IMR-90 (cell line): ENCODE measurements at places on chromosomes 11 and 22.
A peak's percentile ranks its signal among the peaks of the same experiment; 100 is the strongest.

GRCh38 chr22:44739024-44739423, 13.4 kb upstream of the ARHGAP8 start:
- no peaks in the 10 kb centered on the region for H3K27me3 ChIP-seq
- no peaks in the 10 kb centered on the region for H3K36me3 ChIP-seq
- no peak for DNase-seq
- H3K4me1 ChIP-seq: peaks cover 31% of the 10 kb centered on the region
- no peak overlapping the region for H3K4me3 ChIP-seq

GRCh38 chr11:29281271-29281777, 735.5 kb downstream of the KCNA4 start:
- DNase-seq: no peak
- H3K4me3 ChIP-seq: no peak overlapping the region
- H3K27me3 ChIP-seq: no peaks in the 10 kb centered on the region
- H3K4me1 ChIP-seq: peaks cover 7% of the 10 kb centered on the region
- H3K27ac ChIP-seq: peak overlapping the region; percentile 81
- no peaks in the 10 kb centered on the region for H3K36me3 ChIP-seq

DNA sequence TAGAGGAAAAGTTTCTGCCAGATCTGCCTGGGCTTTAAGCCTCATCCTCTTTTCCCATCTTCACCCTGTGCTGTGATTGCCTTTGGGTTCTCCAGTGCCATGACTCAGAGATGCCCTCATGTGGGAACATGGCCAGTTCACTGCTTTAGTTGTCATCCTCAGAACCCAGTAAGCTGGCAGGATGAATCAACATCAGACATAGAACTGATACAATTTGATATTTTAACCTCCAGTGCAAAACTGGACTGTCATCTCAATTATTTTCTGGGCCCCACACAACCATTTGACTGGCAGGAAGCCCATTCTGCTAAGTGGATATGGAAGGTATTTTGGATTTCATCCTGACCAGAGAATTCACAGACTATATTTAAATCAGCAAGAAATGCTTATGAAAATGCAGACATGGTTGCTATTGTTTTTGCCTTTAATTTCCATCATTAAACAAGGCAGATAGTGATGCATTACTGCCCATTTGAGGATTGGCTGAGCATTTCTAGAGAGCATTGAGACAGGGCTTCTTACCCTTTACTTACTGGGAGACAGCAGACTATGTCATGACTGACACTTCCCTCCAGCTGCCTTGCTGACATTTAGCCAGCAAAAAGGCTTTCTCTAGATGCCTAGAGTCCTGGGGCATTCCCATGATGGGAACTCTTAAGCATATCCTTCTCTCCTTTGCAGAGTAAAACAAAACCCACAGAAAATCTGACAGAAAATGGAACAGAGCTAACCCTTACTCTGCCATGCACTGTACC, 327.1 kb upstream of the MTNR1B start:
- no peaks in the 10 kb centered on the region for H3K27me3 ChIP-seq
- H3K4me3 ChIP-seq: no peak overlapping the region
- no peak overlapping the region for H3K27ac ChIP-seq
- DNase-seq: no peak

DNA sequence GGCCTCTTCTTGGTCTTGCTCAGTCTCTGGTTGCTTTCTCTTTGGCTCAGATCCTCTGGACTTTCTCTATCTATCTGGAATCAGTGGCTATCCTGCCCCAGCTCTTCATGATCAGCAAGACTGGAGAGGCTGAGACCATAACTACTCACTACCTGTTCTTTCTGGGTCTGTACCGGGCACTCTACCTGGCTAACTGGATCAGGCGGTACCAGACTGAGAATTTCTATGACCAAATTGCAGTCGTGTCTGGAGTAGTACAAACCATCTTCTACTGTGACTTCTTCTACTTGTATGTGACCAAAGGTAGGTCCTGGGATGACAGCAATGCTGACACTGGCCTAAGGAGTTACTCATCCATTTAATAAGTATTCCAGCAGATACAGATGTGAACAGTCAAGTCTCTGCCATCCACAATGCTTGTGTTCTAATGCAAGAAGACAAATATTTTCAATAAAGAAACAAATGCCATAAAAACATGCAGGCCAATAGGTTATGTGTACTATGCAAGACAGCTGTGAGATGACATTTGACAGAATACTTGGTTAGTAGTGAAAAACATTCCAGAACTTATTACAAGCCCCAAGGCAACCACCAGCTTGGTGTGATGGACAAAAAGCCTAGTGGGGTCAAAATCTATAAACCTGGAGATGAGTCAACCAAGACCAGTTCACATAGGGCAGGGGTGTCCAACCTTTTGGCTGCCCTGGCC, 13.4 kb downstream of the KDELR3 start:
- peaks cover 16% of the 10 kb centered on the region for H3K4me1 ChIP-seq
- H3K27ac ChIP-seq: peak overlapping the region; percentile 56; the same call in 1 of the 2 replicates
- no peak for DNase-seq
- no peaks in the 10 kb centered on the region for H3K27me3 ChIP-seq
- H3K36me3 ChIP-seq: peaks cover 51% of the 10 kb centered on the region
- H3K4me3 ChIP-seq: no peak overlapping the region

DNA sequence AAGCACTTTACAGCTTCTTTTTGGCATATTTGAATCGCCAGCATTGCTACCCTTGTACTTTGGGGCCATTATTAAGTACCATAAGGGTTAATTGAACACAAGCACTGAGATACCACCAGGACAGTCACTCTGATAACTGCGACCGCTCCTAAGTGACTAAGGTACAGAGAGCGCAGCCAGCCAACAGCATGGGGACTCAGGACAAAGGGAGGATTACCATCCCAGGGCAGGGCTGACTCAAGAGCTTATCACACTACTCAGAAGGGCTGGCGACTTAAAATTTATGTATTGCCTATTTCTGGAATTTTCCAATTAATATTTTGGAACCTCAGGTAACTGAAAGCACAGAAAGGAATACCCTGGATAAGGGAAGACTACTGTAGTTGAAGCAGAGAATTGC, 479 bp downstream of the ZNF280A start:
- H3K4me3 ChIP-seq: no peak overlapping the region
- no peaks in the 10 kb centered on the region for H3K36me3 ChIP-seq
- no peak for DNase-seq
- no peaks in the 10 kb centered on the region for H3K4me1 ChIP-seq
- no peaks in the 10 kb centered on the region; the same call in none of the 2 replicates for H3K27me3 ChIP-seq

- H3K36me3 ChIP-seq: no peaks in the 10 kb centered on the region
- DNase-seq: no peak
- H3K4me3 ChIP-seq: no peak overlapping the region
- H3K4me1 ChIP-seq: no peaks in the 10 kb centered on the region
- H3K27ac ChIP-seq: no peak overlapping the region
These were observed 1549.4 kb downstream of the LRRC4C start for GRCh38 chr11:39910087-39910486.

DNA sequence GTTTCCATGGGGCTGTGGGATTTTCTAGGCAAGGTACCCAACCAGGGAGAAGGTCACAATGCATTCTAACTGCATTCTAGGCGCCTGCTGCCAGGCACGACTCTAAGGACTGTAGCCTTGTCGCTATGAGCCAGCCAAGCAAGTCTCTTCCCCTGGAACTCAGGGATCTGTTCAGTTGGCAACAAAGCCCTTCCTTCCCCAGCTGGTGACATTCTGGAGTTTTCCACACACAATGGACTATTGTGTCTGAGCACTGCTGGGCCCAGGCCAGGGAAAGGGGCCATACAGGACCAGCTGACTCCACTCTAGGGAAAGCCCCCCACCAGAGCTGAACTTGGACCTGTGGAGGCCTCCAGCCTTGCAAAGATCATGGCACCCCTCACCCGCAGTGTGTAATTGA, 116.8 kb downstream of the RRAS2 start:
- no peaks in the 10 kb centered on the region for H3K36me3 ChIP-seq
- no peak overlapping the region for H3K27ac ChIP-seq
- no peak overlapping the region for H3K4me3 ChIP-seq
- no peaks in the 10 kb centered on the region for H3K4me1 ChIP-seq

DNA sequence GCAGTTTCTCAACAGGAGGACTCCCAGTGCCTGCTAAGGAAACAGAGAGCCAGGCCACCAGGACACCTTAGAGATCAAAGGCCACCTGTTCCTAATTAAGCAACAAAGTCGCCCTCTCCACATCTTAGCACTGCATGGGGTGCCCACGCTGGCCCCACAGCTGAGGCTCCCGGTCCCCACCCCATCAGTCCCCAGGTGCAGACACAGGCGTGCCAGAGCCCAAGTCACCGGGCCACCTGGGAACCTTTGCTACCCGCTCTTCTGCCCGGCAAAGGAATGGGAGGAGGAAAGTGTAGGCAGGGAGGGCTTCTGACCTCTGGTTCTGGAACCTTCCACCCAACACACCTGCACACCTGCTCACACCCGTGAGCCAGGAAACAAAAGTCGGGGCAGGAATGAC, 85.5 kb upstream of the PRR5 start:
- no peaks in the 10 kb centered on the region for H3K27me3 ChIP-seq
- H3K27ac ChIP-seq: no peak overlapping the region
- H3K36me3 ChIP-seq: no peaks in the 10 kb centered on the region
- no peak for DNase-seq

DNA sequence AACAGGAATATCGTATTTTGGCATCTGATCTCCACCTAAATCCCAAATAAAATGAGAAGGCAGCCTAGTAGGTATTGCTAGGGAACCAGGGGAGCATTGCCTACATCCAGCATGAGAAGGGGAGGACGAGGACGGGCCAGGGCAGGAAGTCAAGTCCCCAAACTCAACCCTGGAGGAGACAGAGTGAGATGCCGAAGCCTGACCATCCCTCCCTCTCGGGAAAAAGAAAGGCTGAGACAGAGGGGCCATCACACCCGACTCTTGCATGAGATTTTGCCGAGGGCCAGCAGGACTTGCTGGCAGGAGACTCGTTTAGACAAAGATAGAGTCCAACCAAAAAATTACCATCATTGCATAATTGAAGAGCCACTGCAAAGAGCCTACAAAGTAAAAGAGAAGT, 50.2 kb upstream of the SPATA19 start:
- no peak for DNase-seq
- no peak overlapping the region for H3K27ac ChIP-seq
- H3K4me1 ChIP-seq: no peaks in the 10 kb centered on the region
- H3K36me3 ChIP-seq: no peaks in the 10 kb centered on the region
- H3K27me3 ChIP-seq: no peaks in the 10 kb centered on the region

- DNase-seq: no peak
- no peaks in the 10 kb centered on the region for H3K36me3 ChIP-seq
- no peak overlapping the region for H3K4me3 ChIP-seq
These were observed 6.1 kb downstream of the MIAT start for GRCh38 chr22:26663374-26663923.

GRCh38 chr11:17528181-17528691, 16.0 kb downstream of the USH1C start:
- no peaks in the 10 kb centered on the region for H3K4me1 ChIP-seq
- DNase-seq: peak; percentile 28
- no peaks in the 10 kb centered on the region for H3K36me3 ChIP-seq
- no peak overlapping the region for H3K4me3 ChIP-seq
- H3K27me3 ChIP-seq: peaks cover 13% of the 10 kb centered on the region; the same call in 1 of the 2 replicates

DNA sequence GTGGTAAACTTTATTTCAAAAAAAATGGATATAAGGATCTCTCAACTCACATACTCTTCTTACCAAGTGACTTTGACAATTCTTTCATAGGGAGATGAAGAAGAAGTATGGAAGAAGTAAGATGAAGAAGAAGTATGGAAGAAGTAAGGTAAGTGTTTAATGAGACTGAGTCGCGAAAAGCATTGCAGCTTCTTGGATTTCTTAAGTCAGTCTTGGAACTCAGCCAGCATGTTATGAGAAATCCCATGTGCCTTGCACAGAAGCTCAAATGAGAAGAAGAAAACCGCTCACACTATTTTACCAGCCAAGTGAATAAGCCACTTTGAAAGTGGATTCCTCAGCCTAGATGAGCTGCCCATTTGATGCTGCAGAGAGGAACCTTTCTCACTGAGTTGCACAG, 332.0 kb upstream of the CCDC179 start:
- peak; percentile 48 for DNase-seq
- H3K27ac ChIP-seq: no peak overlapping the region
- no peak overlapping the region for H3K4me3 ChIP-seq
- H3K27me3 ChIP-seq: no peaks in the 10 kb centered on the region
- H3K36me3 ChIP-seq: no peaks in the 10 kb centered on the region

DNA sequence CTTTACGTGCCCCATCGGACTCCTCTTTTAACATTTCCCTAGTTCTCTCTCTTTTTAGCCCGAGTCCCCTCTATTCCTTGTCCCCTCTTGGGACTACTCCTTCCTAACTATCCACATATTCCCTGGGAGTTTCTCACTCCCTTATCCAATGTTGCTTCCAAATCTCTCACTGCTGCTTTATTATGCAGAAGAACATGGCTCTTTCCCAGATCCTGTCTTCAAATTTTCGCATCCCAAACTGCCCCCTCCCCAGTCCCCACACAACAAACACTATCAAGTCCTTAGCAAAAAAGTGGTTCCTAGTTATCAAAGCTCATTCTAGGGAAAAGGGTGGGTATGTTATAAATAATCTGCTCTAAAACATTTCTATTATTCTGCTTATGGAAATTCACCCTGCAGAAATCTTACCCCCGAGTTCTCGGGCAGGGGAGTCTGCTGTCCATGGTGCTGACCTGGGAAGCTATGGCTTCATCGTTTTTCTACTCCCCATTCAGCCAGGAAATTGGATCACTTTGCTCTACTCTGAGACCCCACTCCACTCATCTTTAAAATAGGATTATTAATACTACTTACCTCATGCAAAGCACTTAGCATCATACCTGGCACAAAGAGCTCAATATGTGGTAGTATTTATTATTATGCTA, 393.5 kb downstream of the BUD13 start:
- H3K4me1 ChIP-seq: no peaks in the 10 kb centered on the region
- no peaks in the 10 kb centered on the region for H3K27me3 ChIP-seq
- DNase-seq: peak; percentile 14
- no peak overlapping the region for H3K27ac ChIP-seq
- no peak overlapping the region for H3K4me3 ChIP-seq

DNA sequence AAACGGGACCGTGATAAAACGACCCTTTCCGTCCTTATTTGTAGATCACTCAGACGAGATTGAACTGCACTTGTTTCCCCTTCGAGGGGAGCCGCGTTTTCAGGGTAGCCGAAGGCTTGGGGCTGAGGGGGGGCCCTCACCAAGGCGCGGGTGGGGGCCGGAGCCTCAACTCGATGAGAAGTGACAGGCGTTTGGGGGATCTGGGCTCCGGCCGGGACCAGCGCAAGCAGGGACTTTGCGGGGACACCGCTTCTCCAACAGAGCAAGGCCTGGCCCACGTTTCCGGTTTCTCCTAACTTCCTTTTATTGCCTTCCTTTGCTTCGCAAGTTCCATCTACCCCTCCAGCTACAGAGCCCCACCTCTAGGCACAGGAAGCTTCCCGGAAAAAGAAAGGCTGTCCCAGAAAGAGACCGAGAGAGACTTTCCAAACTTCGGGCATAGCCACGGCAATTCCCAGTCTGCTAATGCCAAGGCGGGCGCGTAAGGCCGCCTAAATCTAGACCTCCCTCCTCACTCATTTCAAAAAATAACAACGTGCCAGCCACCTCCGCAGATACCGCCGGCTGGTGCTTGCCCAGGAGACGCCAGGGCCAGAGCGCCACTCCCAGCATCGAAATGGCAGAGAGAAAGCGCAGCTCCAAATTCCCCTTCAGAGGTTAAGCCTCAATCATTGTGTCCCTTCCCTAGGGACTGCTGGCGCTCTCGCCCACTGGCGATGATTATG, 6.6 kb downstream of the PAX6 start:
- H3K4me3 ChIP-seq: no peak overlapping the region

GRCh38 chr22:28639321-28639720, 40.3 kb downstream of the TTC28 start:
- H3K4me3 ChIP-seq: no peak overlapping the region
- H3K27ac ChIP-seq: no peak overlapping the region
